ENCODE measurements at places on chromosomes 7 and 10.
A peak's percentile ranks its signal among the peaks of the same experiment; 100 is the strongest.

DNA sequence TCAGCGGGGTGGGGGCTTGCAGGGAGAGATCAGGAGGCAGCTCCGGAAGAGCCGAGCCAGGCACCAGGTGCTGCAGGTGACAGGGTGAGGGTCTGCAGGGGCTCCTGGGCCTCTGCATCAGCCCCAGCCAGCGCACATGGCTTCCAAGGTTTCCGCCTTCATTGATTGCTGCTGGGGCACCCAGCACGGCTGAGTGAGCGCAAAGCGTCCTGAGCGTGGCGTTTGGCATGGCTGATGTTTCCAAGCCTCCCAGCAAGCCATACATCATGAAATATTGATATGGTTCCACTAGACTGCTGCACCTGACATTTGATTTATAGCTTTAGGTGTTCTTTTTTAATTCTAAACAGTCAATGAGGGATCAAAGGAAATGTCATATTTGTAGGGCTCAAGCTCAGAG lies 259.0 kb downstream of the WDR37 start:
- no peak for DNase-seq

DNA sequence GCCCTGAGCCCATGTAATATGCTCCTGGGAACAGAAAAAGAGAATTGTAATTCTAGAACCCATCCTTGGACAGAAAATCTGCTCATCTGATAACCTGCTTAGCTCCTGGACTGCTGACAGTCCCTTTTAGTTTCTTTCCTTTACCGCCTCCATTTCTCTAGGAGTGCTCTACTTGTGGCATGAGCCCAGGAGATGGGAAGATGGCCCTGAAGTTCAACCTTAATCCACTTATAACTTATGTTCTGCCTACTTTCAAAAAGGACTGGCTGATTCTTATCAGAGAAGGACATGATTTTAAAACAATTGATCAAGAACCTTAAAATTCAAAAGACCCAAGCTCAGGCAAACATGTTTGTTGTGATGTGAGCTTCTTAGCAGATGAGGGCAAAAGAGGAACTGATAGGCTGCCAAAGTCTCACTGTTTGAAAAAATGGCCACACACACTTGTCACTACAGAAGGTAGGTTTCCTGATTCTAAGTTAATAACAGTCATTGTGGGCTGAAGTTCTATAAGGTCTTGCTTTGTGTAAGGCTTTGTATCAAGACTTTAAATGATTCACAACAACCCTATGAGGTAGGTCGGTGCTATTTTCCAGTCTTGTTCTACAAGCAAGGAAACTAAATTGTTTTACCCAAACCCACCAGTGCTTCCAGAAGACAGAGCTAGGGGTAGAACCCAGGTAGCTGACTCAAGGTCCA lies 94.3 kb upstream of the AFAP1L2 start:
- DNase-seq: peak; percentile 40

- no peak for DNase-seq
Measured at GRCh38 chr7:135714534-135715009, 13.4 kb downstream of the SLC13A4 start.

DNA sequence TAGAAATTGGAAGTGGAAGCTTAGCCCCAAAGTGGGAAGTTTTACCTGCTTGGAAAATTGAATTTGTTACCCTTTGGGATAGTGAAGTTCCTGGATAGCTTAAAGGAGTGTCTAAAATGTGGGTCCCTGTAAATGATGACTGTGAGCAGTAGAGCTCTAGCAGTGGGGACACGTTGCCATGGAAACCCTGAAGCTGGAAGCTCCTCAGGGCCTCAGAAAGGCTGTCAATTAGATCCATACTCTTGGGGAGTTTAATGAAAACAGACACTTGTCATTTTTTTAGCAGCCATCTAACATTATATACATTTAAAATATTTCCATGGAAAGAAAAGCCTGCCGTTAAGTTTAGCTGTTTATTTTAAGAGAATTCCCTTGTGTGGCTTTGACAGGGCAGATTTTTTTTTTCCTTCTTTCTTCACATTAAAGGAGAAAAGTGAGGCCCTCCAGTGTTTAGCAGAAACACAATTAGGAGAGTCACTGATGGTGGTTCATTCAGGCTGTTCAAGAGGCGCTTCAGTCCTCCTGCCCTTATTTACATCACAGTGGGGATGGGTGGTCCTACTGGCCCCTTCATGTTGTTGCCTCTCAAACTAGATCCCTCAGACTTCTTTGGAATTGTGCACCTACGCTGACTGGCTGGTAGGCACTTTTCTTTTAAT lies 518.4 kb downstream of the CCSER2 start:
- DNase-seq: no peak

GRCh38 chr7:129454249-129454551 lies 20.0 kb downstream of the STRIP2 start:
- no peak for DNase-seq

- DNase-seq: no peak
Measured at GRCh38 chr10:81570878-81571794, 303.9 kb upstream of the NRG3 start.

DNA sequence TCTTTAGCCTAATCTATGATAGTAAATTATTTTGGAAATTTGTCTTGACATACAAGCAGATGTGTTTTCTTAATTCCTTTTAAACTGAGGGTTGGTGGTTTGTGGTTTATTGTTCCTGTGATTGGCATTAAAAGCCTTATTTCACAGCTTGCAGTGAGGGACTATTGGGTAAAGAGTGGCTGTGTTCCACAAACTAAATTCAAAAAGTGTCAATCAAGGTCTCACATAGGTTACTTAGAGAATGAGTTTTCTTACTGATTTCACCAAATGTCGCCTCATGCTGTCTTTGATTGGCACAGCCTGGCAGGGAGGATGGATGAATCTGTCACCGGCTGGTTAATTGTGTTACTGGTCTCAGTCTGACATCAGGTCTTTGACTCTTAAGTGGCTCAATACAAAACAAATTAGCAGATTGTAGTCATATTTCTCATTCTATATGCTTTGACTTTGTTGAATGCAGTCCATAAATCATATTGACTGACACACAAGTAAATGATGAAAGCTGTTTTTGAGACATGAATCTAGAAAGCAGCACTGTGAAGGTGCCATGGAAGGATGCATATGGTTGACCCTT lies 66.8 kb upstream of the CYP26C1 start:
- no peak for DNase-seq

DNA sequence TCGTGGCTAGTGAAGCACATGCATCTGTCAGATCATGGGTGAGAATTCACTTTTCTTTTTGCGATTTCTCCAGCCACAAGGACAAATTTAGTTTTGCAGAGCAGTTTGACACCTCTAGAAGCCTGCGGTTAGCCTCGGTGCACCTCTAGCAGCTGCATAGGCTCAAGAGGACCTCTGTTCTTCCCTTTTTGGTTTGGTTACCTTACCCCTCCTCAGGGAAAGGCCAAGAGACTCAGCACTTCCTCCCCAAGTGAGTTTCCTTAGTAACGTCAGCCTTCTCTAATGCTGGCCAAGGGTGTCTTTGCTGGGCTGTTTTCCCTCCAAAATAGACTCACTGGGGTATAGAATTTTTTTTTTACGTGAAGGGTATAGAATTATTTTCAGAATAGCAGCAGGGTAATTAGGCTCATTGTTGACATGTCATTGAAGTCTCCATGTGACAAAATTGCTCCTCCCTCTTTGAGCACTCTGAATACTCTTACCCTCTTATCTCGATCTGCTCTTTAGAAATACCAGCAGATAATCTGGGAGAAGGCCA lies 97.8 kb downstream of the AUTS2 start:
- no peak for DNase-seq

GRCh38 chr10:30734901-30735300 lies 105.3 kb upstream of the LYZL2 start:
- DNase-seq: no peak

GRCh38 chr7:101919363-101920115 lies 102.1 kb downstream of the CUX1 start:
- DNase-seq: no peak

DNA sequence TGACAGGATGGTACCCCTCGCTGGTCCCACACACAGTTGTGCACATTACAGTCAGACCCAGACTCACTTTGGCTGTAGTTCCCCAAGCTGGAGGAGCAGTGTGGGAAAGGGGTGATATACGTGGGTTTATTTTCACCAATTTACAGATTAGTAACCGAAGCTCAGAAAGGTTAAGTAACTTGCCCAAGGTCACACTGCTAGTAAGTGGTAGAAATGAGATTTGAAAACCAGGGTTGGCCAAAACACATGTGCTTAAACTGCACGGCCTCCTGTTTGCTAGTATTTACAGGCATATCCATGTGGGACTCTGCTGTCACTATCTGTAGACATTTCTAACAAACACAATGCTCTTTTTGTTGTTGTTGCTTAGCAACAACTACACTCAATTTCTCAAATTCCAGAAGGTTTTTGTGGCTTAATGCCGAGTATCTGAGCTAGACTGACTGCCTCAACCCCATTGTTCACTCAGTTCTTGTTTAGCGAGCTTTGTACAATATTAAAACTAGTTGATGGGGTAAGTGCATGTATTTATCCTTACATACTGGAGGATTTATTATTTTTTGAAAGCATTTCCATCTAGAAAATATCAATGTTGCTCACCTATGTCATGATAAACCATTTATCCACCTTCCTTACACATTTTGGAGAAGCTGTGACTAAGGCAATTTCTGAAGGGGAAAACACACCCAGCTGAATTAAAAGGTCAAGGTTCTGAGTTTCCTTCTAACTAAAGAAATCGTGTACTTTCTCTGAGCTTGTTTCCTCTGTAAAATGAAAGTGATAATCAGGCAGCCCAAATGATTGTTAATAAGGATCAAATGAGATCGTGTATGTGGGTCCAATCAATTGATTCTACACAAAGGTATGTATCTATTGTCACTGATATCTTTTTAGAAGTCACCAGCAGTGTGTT lies 5.3 kb upstream of the TMEM139 start:
- no peak for DNase-seq

GRCh38 chr7:40436710-40437109 lies 301.9 kb downstream of the SUGCT start:
- no peak for DNase-seq

GRCh38 chr7:71735961-71736556 lies 604.1 kb downstream of the GALNT17 start:
- DNase-seq: peak; percentile 27

DNA sequence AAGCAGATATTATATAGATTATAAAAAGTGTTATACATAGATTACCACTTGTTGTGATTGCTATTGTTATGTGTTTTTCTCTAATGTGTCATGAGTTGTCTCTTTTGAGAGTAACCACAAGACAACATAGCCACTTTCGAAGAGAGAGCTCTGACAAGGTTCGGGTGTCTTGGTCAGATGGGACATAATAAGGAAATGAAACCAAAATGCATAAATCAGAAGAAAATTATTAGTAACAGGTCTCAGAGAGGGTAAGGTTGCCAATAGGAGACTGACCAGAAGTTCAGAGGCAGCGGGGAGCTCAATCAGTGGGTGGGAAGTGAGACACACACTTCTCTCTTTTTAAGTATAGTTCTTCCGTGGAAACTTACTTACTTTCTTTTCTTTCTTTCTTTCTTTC lies 639.2 kb upstream of the POT1 start:
- DNase-seq: no peak

GRCh38 chr7:33742521-33742920 lies 162.8 kb upstream of the BMPER start:
- no peak for DNase-seq

DNA sequence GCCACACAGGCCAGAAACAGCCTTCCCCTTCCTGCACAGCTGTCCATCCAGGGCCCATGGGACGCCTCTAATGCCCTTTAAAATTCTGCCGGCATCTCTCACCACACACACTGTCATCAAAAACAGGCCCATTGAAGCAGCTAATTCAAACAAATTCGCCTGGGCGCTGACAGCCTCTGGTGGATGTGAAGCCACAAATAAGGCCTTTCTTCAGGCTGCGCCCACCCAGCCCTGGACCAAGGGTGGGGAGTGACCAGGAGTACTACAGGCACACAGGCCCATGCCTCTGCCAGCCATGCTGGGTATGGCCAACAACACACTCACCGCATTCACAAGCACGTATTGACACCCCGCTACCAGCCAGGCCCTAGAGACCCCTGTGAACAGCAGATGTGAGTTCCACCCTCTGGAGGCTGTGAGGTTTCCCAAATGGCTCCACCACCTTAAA lies 54.6 kb downstream of the SLIT1 start:
- no peak for DNase-seq

DNA sequence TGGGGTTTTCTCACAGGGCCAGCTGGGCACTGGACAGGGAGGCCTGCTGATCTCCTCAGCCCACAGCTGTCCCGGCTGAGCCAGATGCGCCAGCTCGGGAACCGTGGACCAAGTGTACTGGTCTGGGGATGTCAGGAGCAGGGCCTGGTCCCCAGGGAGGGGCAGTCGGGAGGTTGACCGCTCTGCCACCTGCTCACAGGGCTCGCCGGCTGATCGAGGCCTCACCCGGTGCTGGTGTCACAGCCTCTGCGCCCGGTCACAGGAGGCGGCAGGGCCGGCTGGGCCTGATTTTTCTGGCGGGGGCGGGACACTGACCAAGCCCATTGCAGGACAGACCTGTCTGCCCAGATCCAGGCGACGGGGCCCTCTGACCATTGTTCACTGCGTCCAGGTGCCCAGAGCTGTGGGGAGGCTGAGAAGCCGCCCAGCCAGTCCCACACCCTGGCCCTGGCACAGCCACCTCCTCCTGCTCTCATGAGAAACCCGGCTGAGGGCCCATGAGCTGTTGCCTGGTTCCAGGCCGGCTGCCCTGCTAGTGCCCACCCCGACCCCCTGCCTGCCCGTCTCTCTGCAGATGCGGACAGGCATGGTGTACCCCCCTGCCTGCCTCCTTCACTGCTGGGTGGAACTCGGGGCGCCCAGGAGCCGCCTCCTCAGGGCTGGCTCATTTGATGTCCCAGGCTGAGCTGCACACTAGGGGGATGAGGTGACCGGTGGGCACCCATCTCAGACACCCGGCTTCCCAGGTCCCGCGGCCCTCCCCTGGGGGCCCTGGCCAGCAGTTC lies 3.0 kb upstream of the TMEM184A start:
- DNase-seq: no peak

DNA sequence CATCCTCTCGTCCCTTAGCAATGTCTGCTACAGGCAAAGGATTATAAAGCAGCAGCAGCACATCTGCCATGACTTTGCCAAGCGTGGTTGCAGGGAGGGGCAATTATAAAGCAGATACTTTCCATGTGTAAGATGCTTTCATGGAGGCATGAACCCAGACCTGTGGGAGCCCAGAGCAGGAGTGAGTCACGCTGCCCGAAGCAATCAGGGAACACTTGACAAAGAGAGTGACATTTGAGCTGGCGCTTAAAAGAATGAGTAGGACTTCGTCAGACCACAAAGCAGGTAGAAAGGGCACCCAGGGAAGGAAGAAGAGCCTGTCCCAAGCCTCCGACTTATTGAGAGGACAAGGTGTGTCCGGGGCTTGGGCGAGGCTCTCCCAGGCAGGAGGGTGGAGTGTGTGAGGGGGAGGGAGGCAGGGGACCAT lies 147.2 kb downstream of the MYOF start:
- no peak for DNase-seq

DNA sequence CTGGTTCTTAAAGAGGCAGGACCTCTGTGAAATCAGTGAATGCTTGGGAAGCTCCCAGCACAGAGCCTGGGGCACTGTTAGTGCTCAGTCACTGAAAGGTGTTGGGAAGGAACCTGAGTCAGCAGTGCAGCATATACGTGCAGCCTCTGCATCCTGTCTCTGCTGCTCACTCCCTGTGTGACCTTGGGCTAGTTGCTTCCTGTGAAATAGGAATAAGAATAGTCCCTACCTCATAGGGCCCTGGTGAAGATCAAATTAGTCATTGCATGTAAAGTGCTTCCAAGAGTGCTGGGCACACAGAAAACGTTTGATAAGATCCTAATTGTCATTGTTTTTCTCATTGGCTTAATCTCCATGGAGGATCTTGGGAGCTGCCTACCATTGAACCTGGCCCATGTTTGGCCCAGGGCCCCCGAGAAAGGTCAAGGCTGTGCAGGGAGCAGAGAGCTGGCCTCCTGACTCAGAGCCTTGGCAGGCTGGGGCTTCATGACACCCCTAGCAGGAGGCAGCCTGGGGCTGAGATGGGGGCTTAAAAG lies 73.3 kb upstream of the COL13A1 start:
- no peak for DNase-seq

GRCh38 chr10:5543623-5544022 lies 18.9 kb downstream of the CALML3 start:
- no peak for DNase-seq
